Natural killer cell (primary cell): ENCODE measurements at places on chromosomes 7 and 10. TPM values are rescaled to one million over a fixed set of nuclear protein-coding genes. Genes with fewer than 3 reads are reported as not detected.

Gene NKX6-2
- not detected for total RNA-seq

Gene AKR1C4
- total RNA-seq: not detected

Gene EN2
- total RNA-seq: not detected

Gene GDF2
- total RNA-seq: not detected

- H3K36me3 ChIP-seq: no peaks in the 10 kb centered on the region
- H3K27ac ChIP-seq: no peak overlapping the region
- no peaks in the 10 kb centered on the region for H3K27me3 ChIP-seq
- no peak overlapping the region for H3K4me3 ChIP-seq
Measured at GRCh38 chr10:62647375-62648092, 157.0 kb upstream of the ADO start.

- H3K4me1 ChIP-seq: peaks cover 6% of the 10 kb centered on the region
- no peak for DNase-seq
- no peak overlapping the region for H3K4me3 ChIP-seq
- H3K27ac ChIP-seq: no peak overlapping the region
- H3K27me3 ChIP-seq: no peaks in the 10 kb centered on the region
Measured at GRCh38 chr7:12712236-12712635, 24.8 kb downstream of the ARL4A start.

DNA sequence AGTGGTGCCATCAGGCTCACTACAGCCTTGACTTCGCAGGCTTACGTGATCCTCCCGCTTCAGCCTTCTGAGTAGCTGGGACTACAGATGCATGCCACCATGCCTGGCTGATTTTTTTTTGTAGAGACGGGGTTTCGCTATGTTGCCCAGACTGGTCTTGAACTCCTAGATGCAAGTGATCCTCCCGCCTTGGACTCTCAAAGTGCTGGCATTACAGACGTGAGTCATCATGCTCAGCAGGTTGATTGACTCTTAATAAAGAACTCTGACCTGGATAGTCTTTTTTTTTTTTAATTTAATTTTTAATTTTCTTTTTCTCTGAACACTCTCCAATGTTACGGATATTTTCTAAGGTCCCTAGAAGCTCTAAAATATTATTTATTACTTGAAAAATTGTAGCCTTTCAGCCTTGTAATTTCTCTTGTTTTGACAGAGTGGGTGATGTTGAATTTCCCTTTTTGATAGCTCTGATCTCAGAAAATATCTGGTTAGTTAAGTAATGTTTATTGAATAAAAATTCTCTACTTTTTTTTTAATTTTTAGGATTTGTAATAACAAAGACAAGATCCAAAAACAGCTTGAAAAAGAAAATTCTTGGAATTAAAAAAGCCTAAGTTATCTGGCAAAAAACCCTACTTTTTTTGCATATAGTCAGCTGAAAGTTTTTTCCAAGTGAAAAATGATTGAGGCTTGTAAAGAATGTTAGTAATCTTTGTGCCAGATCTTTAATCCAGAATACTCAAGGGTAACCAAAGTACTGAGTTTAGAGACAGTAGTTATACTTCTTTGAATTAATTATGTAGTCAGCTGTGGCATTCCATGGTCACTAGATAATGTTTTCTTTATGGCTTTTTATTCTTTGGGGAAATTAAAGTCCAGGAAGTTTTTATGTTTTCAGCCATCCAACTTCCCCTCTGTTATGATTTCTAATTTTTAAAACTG is 26.7 kb downstream of the TBC1D12 start:
- no peak overlapping the region for H3K27ac ChIP-seq
- H3K4me3 ChIP-seq: no peak overlapping the region

DNA sequence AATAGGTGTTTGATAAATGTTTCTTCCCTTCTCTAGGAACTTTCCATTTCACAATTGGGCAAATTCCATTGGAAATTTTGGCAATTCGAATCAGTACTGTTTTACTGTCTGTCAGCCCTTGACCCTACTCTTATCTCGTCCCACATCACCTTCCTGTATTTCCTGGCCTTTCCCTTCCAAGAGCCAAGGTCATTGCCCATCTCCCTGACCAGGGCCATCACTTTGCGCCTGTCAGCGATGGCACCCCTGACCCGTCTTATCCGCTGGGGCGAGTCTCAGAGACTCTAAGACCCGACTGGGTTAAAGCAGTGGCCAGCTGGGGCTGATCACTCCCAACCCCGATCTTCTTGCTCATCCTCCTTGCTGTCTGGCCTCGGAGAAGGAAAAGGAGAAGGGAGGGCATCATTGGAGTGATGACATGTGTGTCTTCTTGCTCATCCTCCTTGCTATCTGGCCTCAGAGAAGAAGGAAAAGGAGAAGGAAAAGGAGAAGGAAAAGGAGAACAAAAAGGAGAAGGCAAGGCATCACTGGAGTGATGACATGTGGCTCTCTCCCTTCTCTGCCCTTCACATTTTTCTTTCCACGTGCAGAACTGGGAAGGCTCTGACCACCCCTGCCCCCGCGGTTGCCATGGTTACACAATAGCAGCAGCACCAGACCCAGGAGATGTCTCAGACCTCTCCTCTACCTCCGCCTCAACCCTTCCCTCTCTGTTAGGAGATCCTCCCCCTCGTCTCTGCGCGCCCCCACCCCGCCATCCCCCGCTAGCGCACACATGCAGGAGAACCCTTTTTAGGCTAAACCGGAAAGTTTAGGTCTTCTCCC is 2.0 kb downstream of the SEMA3D start:
- peak overlapping the region; percentile 24 for H3K4me3 ChIP-seq
- no peak overlapping the region for H3K27ac ChIP-seq
- DNase-seq: no peak
- H3K27me3 ChIP-seq: no peaks in the 10 kb centered on the region

- no peaks in the 10 kb centered on the region for H3K4me1 ChIP-seq
- DNase-seq: no peak
- H3K36me3 ChIP-seq: no peaks in the 10 kb centered on the region
Measured at GRCh38 chr7:1912593-1913465, 242.8 kb downstream of the ELFN1 start.

GRCh38 chr10:21368022-21368582 is 157.4 kb downstream of the SKIDA1 start:
- no peaks in the 10 kb centered on the region for H3K36me3 ChIP-seq
- no peak for DNase-seq
- no peak overlapping the region for H3K27ac ChIP-seq
- peaks cover 2% of the 10 kb centered on the region for H3K4me1 ChIP-seq
- H3K27me3 ChIP-seq: no peaks in the 10 kb centered on the region
- no peak overlapping the region for H3K4me3 ChIP-seq

DNA sequence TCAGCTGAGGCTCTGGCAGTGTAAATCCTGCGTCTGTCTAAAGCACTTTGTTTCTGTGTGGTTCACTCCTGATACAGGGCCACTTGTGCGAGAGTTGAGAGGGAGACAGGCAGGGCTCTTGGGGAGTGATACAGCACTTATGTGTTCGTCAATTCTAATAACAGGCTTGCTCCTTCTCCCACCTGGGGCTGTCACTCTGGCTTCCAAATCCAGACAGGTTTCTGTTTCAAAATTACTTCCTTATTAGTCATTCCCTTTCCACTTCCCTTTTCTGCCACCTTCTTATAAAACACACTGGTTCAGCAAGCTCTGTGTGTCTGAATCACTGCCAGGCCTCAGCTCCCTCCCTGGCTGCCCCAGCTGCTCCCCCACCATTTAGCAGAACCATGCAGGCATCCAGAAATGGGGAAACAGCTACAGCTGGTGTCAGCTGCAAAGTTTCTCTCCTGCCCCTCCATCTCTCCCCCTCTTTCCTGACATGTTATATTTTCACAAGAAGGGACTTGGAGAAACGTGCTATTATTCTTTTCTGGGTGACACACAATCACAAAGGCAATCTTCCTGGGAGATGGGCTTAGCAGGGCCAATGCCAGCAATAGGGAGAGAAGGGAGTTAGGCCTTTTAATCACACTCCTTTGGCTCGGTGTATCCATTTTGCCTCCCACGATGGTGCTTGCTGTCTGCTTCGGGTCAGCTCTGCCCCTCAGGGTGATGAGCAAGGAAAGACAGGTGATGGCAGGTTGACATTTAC is 58.4 kb upstream of the ZNRF2 start:
- H3K27me3 ChIP-seq: no peaks in the 10 kb centered on the region
- H3K27ac ChIP-seq: peak overlapping the region; percentile 21
